ENCODE measurements at places on chromosomes 11 and 22. TPM values are rescaled to one million over a fixed set of nuclear protein-coding genes. Genes with fewer than 3 reads are reported as not detected.

FJX1 gene
- polyA plus RNA-seq = 3.0 TPM

SORL1 gene
- polyA plus RNA-seq = 3.8 TPM

DNA sequence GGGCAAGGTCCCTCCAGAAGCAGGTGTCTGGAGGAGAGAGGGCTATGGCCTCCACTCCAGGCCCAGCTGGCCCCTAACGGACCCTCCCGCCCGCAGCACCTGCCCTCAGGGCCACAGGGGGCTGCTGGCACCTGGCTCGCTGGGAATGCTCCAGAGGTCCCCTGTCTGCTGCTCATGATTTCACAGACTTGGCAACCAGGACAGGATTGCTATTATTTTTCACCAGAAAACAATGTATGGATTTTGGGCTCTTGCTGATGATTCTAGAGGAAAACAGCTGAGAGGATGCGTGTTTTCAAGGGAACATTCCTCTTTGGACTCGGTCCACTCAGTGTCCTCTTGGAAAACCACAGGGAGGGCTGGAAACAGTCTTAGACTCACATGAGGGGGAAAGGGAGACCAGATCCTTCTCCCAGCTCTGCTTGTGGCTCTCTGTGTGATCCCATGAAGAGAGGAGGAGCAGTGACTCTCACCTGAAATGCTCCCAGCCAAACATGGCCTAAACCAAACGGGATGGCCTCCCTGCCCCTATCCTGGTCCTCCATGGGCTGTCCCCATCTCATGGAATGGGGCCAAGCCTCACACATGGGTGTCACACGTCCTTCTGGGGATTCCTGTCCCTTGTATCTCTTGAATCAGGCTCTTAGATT lies 15.8 kb downstream of the MYEOV start:
- DNase-seq = no peak

DNA sequence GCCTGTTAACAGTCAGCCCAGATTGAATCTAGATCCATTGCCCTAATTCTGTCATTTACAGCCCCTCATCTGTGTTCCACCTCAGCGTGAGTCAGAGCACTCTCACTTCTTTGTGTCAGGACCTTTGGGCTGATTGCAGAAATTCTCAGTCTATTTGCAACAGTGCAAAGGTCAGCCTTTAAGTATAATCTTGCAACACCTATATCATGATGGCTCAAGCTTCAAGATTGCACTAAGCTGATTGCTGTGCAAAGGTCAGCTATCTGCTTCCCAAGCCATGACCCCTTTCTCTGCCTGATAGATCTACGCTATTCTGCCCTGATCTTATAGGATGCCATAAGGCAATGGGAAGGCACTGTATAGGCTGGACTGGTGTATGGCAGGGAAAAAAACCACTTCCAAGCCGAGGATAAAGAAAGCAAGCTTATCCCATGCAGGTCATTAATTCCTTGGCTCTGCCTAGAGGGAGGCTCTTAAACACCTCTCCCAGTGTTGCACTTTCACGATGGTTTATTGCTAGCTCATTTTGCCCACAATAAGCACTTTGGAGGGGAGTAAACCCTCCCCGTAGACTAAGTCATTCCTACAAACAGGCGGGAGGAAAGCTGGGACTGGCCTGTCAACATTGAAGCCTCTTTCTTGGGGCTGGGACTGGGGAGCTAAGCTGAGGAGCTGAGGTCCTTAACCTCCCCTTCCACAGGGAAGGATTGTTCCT lies 100.6 kb downstream of the RRAS2 start:
- no peak for DNase-seq

- DNase-seq = no peak
Measured at GRCh38 chr22:44351685-44352377, 39.1 kb upstream of the SHISAL1 start.
